Left cardiac atrium (tissue), 4 donors: ENCODE measurements at places on chromosomes 12 and 14. TPM values are rescaled to one million over a fixed set of nuclear protein-coding genes. Genes with fewer than 3 reads are reported as not detected.

CCDC197 gene
- not detected for total RNA-seq

- DNase-seq = no peak
Measured at GRCh38 chr14:104090071-104090748, 4.7 kb downstream of the ASPG start.

DNA sequence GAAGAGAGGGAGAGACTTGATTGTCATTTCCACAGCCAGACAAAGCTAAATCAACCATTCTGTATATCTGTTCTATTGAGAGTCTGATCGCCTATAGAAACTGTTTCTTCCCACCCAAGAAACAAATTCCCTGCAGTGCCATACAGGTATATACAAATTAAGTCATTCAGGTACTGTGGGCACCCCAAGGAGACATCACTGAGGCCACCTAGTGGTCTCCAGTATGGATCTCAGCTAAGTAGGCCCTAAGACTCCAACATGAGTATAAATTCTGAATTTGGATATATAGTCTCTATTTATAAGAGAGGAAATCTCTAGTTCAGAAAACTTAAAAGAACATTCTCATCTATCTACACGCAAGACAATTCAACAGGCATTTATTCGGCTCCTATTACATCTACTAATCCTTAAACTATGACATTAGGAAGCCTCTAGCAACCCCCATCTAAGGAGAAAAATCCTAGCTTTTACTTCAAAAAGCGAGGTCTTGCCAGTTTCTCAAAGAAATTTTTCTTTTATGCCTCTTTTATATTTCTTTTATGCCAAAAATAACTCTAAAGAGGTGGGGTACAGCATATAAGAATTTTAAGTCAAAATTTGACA lies 62.6 kb downstream of the DCAF5 start:
- no peak for DNase-seq

DNA sequence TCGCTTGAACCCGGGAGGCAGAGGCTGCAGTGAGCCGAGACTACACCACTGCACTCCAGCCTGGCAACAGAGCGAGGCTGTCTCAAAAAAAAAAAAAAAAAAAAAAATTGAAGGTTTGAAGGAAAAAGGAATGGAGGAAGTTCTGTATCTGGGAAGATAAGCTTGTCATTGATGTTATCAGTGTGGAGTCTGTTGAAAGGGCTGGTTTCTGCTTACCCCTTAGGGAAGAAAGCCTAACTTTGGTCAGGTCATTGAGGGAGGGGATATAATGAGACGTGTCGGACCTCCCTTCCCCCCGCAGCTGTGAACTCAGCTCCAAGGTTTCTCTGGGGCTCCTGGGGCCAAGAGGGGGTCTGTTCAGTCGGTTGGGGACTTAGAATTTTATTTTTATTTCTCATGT lies 16.4 kb downstream of the DAO start:
- no peak for DNase-seq

- no peak for DNase-seq
Measured at GRCh38 chr14:39351708-39352107, 80.5 kb downstream of the FBXO33 start.

GRCh38 chr12:62886796-62887195 lies 48.2 kb downstream of the PPM1H start:
- no peak for DNase-seq

- DNase-seq = no peak
Measured at GRCh38 chr12:64652346-64652745, 42.1 kb downstream of the RASSF3 start.

DNA sequence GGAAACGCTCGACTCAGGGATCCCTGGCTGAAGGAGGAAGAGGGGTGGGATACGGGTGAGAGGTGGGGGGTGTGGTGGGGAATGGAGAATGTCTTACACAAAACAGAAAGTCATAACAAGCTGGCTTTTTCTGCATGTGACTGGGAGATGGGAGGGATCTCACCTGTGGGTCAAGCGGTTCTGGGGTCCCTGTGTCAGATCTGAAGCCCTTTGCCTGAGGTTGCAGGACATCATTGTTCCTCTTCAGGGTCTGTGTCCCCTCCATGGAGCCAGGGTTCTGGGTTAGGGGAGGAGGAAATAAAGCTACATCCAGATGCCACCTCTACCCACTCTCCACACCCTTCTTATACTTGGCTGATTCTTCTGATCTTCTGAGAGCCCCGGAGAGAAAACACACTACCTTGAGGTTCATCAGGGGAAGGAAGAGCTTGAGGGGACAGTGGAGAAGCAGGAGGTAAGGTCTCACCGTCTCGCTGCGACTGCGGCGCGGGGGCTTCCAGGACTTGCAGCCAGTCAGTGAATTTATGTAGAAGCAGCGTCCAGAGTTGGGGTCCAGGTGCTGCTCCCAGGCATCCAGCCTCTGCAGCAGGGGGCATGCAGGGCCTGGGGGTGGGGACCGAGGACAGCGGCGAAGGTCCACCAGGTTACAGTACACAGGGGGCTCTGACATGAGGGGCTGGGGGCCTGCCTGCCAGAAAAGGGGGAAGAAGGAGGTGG lies 2.5 kb downstream of the ARHGAP9 start:
- DNase-seq = no peak
